Body of pancreas (tissue), 4 donors: ENCODE measurements at places on chromosomes 3 and 15. TPM values are rescaled to one million over a fixed set of nuclear protein-coding genes. Genes with fewer than 3 reads are reported as not detected.

Gene ITGA11
- 1.0 TPM for total RNA-seq

GRCh38 chr15:39625856-39626255, 45.0 kb downstream of the THBS1 start:
- H3K36me3 ChIP-seq = no peaks in the 10 kb centered on the region
- H3K27me3 ChIP-seq = no peaks in the 10 kb centered on the region
- no peak overlapping the region for H3K27ac ChIP-seq
- H3K4me3 ChIP-seq = no peak overlapping the region

Gene MORC1
- total RNA-seq = not detected

Gene MED12L
- 0.78 TPM for total RNA-seq

DNA sequence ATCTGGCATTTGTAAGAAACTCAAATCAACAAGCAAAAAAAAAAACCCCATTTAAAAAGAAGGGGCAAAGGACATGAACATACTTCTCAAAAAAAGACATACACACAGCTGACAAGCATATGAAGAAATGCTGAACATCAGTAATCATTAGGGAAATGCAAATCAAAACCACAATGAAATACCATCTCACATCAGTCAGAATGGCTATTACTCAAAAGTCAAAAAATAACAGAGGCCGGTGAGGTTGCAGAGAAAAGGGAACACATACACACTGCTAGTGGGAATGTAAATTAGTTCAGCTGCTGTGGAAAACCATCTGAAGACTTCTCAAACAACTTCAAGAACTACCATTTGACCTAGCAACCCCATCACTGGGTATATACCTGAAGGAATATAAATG, 199.4 kb upstream of the THBS1 start:
- H3K4me1 ChIP-seq = no peaks in the 10 kb centered on the region
- H3K36me3 ChIP-seq = no peaks in the 10 kb centered on the region
- H3K27me3 ChIP-seq = no peaks in the 10 kb centered on the region
- no peak for DNase-seq
- H3K27ac ChIP-seq = no peak overlapping the region

GRCh38 chr3:156581954-156582353, 27.0 kb upstream of the SSR3 start:
- no peak for DNase-seq
- H3K27me3 ChIP-seq = no peaks in the 10 kb centered on the region
- no peaks in the 10 kb centered on the region for H3K4me1 ChIP-seq
- no peaks in the 10 kb centered on the region for H3K36me3 ChIP-seq
- no peak overlapping the region for H3K27ac ChIP-seq

DNA sequence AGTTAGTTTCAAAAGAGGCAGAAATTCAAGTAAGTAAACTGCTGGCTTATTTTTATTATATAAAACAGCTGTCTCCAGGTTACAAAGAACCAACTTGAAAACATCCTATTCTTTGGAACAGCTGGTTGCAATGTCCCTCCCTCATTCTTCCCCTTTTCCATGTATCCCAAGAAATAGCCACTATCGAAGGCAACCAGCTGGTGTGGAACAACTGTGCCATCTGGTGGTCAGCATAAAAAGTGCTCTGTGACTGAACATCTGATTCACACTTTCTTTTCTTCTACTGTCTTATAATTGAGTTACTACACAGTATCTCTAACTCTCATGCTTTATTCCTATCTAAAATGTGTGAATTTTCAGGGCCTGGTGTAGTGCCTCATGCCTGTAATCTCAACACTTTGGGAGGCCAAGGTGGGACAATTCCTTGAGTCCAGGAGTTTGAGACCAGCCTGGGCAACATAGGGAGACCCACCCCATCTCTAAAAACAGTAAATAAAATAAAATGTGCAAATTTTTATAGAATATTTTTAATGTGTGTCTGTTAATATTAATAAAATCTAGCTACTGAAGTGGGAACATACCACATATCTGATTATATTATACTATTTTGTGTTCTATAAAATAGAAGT, 9.6 kb downstream of the OSBPL11 start:
- no peaks in the 10 kb centered on the region for H3K36me3 ChIP-seq
- peak; percentile 71 for DNase-seq
- H3K4me3 ChIP-seq = no peak overlapping the region
- H3K27me3 ChIP-seq = no peaks in the 10 kb centered on the region
- peaks cover 10% of the 10 kb centered on the region for H3K4me1 ChIP-seq

Gene TNNC1
- total RNA-seq = 0.99 TPM
